Skin of body (tissue), 3 donors: ENCODE measurements at places on chromosomes 6 and 20. TPM values are rescaled to one million over a fixed set of nuclear protein-coding genes. Genes with fewer than 3 reads are reported as not detected.

The SDHAF4 gene
- total RNA-seq = 9.5 TPM

The CTCFL gene
- 0.10 TPM for total RNA-seq

- peak; percentile 89 for DNase-seq
These were observed 38.0 kb upstream of the GMPR start for GRCh38 chr6:16200321-16200883.

DNA sequence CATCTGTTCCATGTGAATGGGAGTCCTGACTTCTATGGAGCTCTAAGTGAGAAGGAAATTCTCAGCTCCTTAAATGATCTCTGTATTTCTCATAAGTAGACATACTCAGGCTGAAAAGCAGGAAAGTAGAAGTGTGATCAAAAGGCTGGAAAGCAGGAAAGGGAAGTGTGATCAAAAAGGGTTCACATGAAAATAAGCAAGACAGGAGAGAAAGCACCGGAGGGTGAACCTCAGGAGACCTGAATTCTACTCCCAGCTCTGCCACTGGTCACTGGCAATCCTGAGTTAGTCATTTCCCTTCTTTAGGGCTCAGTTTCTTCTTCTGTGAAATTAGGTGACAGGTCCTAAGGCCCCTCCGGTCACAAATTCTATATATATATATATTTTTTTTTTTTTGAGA lies 55.5 kb upstream of the TRERF1 start:
- DNase-seq = no peak

GRCh38 chr6:151148111-151148510 lies 91.7 kb upstream of the AKAP12 start:
- no peak for DNase-seq

DNA sequence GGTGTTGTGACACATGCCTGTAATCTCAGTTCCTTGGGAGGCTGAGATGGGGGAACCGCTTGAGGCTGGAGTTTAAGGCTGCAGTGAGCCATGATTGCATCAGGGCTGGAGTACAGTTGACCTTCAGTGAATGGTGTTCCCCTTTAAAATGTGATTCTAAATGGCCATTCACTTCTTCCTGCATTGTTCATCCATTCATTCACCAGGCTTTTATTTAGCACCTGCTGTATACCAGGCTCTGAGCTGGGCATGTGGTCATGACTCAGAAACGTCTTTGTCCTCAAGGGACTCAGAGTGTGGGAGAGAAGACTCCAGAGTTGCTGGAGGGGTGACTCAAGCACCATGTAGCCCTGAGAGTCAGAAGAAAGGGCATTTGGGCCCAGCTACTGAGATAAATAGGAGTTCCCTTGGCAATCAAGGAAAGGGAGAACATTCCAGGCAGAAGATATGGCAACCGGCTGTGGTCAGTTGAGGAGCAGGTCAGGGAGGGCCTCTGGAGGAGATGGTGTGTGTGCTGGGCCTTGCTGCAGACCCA lies 101.1 kb downstream of the DLGAP4 start:
- DNase-seq = no peak

DNA sequence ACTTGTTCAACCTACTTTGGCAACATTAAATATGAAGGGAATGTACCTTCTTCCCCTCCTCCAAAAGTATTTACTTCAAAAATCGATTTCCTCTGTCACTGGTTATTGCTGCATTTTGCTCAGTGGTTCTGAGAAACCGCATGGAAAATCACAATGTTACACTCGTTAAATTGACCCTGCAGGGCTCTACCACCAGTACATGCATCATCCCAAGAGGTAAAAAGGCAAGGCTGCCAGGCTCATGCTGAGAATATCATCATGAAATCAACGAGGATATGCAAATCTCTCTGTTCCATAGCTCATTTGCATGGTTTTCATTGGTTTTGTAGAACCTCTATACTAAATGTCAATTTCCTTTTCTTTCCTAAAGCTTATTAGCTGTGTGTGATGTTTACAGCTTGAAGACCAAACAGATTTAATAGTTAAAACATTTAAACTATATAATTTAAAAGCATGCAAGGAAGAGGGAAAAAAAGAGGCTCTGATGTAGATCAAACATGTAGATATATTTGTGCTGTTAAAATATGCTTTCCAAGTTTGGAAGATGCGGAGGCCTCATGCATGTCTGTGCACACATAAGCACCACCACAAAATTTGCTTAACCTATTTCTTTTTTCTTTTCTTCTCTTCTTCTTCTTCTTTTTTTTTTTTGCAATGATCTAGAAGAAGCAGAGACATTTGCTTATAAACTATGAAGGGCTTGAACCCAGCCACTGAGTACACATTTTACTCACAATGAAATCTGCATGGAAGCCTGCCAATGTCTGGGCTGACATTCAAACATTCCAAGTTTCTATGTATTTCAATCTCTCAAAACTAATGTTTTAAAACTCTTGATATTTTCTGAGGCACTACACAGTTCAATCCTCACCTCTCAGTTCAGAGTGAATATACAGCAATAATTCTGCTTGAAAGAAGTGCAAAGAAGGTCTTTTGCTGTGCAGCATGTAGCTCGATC lies 194.0 kb downstream of the GMPR start:
- DNase-seq = peak; percentile 86

DNA sequence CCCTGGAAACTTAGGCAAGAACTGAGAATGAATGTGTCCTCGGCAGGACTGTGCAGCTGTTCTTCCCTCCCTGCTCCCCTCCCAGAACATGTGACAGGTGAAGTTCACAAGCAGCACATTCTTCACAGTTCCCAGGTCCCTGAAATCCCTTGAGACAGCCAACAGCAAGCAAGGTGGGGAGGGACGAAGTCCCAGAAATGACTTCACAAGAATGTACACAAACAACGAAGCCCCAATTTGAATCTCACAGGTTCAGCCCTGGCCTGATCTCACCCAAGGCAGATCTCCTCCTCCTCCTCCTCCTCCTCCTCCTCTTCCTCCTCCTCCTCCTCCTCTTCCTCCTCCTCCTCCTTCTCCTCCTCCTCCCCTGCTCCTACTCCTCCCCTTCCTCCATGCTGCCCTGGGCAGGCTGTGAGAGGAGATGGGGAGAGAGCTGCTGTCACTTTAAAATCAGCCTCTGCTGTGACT lies 32.4 kb downstream of the WRNIP1 start:
- no peak for DNase-seq

GRCh38 chr6:45185403-45186251 lies 142.5 kb upstream of the RUNX2 start:
- no peak for DNase-seq

DNA sequence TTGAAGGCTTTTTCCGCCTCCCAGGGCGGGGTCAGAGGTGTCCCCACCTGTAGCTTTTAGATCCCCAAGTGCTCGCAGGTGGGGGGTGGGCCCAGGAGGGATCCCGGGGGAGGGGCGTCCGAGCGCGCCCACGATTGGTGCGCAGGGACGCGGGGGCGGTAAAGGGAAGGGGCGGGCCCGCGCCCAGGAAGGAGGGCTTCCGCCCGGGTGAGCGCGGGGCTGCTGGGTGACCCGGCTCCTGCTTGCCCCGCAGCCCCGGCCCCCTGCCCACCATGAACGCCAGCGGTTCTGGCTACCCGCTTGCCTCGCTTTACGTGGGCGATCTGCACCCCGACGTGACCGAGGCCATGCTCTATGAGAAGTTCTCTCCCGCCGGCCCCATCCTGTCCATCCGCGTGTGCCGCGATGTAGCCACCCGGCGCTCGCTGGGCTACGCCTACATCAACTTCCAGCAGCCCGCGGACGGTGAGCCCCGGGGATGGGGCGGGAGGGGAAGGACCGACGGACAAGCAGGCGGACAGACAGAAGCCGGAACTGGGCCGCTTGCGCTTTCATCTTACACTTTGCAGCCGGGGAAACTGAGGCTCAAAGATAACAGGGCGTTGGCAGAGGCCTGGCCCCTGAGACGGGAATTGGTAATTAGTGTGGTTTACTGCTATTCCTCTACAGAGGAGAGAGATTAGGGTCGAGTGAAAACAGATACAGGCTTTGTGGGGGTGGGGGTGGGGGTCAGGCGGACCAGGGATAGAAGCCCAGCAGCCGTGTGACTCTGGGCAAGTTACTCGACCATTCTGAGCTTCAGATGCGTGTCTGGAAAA lies at the start of gene PABPC1L:
PABPC1L (plus strand) TSS at position 189 of the 818 bp plus-strand sequence; CDS start at position 273, 84 bp downstream.
- DNase-seq = no peak
